Amniotic epithelial cell (primary cell): ENCODE measurements at places on chromosomes 3 and 15.

GRCh38 chr3:31448035-31448881 lies 84.5 kb upstream of the STT3B start:
- DNase-seq: peak; percentile 46

DNA sequence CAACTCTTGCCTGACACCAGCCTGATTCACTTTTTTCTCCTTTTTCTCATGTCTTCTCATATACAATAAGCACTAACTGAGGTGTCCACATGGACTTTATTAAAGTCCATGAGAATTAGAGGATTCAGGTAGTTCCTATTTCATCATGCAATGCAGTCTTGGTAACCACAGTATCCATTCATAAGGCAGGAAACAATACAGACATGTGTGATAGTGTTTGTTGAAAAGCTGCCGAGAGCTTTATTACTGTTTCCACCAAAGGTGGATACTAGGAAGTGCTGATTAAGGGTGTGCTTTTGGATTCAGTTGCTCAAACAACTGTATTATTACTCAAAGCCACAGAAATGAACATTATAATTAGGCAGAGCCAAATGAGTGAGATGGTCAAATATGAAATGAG lies 5.3 kb downstream of the CASR start:
- no peak for DNase-seq

DNA sequence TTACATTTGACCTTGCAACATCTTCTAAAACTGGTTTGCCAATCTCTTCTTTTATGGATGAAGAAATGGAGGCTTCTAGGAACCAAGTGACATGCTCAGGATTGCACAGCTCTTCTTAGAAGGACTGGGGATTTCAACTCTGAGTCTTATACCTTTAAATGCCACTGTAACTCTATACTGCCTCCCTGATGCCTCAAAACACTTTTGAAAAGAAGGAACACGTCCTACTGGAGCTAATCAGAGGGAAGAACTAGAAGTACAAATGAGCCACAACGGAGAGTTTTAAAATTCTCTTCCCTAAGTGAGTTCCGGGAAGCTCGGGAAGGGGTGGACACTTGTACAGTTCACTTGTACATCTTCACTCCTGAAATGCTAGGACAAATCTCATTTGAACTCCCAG lies 949 bp upstream of the MITF start:
- DNase-seq: peak; percentile 32

DNA sequence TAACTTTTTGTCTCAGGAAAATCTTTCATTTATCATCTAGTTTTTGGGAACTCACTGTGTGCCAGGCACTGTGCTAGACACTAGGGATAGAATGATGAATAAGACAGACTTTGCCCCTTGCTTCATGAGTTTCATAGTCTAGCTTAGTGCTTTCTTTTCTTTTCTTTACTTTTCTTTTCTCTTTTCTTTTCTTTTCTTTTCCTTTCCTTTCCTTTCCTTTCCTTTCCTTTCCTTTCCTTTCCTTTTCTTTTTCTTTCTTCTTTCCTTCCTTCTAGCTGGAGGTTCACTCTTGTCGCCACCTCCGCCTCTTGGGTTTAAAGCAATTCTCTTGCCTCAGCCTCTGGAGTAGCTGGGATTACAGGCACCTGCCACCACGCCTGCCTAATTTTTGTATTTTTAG lies 172.9 kb downstream of the EDEM1 start:
- no peak for DNase-seq

GRCh38 chr3:62672988-62673313 lies 202.3 kb downstream of the CADPS start:
- DNase-seq: no peak

DNA sequence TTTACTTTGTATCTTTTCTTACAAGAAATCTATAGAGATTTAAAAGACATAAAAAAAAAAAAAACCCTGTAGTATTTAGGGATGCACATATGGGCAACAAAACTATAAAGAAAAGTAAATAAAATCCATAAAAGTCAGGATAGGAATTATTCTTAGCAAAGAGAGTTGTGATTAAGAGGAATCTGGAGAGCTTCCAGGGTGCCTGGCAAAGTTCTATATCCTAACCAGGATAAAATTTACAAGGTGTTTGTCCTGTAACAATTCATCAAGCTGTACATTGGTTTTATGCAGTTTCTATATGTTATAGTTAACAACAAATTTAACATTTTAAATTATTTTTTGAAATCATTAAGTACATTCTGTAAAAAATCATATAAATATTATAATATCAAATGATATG lies 7.9 kb downstream of the SECISBP2L start:
- DNase-seq: no peak

DNA sequence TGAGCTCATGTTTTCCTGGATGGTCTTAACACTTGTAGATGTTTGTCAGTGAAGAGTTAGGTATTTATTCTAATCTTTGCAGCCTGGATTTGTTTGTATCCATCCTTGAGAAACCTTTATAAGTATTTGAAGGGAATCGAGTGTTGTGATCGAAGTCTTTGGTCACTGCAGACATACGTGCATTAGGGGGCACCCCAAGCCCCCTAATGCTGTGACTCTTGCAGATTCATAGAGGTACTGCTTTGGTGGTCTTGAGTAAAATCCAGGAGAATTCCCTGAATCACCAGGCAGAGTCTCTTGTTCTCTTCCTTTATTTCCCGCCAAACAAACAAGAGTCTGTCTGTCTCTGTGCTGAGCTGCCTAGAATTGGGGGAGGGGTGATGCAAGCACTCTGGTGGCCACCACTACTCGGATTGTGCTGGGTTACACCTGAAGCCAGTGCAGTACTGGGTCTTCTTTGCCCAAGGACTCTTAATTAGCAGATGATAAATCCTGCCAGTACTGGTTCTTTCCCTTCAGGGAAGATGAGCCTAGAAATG lies 170.5 kb upstream of the POU1F1 start:
- no peak for DNase-seq

DNA sequence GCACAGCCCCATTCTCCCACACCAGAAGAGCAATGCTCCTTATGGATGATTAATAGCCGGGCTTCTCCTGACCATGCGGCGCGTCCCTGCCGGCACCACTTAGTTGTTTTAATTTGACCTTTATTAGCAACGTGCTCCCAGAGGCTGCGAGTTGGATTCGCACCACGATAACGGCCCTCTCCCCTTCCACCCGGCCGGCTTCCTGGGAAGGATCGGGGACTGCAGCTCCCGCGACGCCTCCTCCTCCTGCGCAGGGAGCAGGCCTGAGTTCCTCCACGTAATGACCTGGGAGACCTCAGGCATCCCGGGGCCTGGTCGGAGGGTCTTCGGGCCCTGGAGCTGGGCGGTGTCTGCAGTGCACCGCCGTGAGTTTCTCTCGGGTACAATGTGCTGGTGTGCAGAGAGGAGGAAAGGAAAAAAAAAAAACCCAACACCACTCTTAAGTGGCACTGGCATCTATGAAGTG lies 243.3 kb upstream of the TOPAZ1 start:
- no peak for DNase-seq

DNA sequence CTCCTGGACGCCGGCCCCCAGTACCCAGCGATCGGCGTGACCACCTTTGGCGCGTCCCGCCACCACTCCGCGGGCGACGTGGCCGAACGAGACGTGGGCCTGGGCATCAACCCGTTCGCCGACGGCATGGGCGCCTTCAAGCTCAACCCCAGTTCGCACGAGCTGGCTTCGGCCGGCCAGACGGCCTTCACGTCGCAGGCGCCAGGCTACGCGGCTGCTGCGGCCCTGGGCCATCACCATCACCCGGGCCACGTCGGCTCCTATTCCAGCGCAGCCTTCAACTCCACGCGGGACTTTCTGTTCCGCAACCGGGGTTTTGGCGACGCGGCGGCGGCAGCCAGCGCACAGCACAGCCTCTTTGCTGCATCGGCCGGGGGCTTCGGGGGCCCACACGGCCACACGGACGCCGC lies 956 bp downstream of the ZIC1 start:
- DNase-seq: no peak

- peak; percentile 39 for DNase-seq
Measured at GRCh38 chr3:123159926-123160635, 41.7 kb upstream of the SEC22A start.

DNA sequence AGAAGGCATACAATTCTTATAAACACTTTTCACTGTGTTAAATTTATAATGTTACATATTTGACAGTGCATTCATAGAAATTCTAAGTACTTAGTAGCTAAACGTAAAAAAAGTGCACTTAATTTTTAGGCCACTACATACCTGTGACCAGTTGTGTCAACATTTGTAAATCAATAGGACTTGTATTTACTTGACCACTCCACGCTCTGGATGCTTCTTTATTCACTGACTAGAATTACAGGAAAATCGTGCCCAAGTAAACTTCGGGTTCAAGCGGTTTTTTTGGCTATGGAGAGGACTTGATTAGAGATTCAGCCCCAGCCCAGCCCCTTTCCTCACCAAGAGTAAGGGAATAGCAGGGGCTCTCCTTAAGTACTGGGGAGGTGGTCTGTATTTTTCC lies 21.8 kb downstream of the WDR53 start:
- DNase-seq: no peak

DNA sequence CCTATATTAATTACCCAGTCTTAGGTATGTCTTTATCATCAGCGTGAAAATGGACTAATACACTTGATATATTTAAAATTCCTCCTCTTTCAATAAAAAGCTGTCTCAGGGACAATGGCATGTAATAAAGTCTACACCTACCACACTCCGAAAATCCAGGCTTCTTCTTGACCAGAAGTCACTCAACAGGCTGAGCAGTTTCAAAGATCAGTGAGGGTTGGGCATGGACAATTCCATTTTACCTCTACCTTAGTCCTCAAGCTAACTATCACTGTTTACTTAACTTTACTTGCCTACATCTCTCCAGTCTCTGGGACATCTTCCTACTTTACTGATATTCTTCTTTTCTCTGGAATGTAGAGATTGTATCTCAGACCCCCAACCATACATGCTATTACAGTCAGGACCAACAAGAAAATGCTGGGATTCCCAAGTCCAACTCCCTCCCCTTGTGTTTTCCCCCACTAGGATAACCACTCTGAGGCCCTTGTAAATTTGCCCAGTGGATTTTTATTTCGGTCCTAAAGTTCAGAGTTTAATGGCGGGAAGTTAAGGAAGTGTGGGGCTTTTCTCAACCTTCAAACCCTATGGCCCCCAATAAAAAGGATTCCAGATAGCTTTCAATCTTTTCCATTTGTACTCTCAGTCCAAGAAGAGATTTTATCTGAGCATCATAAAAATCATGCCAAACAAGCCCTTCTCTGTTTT lies 137.1 kb upstream of the TSC22D2 start:
- no peak for DNase-seq
